ENCODE measurements at places on chromosomes 7 and 10.

- no peak for DNase-seq
Observed at GRCh38 chr7:94344826-94345225, 49.9 kb upstream of the COL1A2 start.

DNA sequence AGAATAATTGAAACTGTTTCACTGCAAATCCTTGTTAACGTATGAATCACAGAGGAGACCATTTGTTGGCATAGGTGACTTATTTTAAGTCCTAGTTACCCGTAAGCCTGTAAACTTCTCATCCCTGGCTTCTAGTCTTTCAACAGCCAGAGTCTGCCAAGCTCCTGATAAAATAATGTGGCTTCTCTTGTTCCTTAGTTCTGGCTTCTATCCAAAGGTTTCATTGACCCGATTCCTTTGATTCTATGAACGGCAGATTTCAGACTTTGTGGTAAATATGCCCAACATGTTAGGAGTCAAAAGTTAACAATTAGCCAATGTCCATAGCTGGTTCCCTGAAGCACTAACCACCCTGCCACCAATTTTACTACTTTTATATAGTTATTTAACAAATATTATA lies 23.3 kb downstream of the DNAH11 start:
- DNase-seq, result no peak

- no peak for DNase-seq
Observed at GRCh38 chr7:82429408-82429807, 14.2 kb downstream of the CACNA2D1 start.

GRCh38 chr7:74097937-74098614 lies 14.5 kb downstream of the LIMK1 start:
- no peak for DNase-seq

DNA sequence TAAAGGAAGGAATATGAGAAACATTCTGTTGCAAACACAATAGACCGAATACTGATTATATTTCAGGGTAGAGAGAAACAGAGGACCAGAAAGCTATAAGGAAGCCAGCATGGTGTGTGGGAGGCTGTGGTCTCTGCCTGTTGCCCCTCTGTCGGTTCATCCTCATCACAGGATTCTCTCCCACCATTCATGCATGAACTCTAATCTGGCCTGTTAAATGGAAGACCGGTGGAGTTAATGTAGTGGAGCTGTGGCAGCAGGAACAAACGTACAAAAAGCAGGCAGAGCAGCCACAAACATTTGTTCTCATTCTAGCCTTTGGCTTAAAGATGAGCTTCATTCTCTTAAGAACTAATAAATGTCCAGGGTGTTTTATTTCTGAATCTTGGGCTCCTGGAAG lies 902.4 kb downstream of the LRMDA start:
- no peak for DNase-seq

- no peak for DNase-seq
Observed at GRCh38 chr10:75283078-75283670, 47.4 kb upstream of the COMTD1 start.

DNA sequence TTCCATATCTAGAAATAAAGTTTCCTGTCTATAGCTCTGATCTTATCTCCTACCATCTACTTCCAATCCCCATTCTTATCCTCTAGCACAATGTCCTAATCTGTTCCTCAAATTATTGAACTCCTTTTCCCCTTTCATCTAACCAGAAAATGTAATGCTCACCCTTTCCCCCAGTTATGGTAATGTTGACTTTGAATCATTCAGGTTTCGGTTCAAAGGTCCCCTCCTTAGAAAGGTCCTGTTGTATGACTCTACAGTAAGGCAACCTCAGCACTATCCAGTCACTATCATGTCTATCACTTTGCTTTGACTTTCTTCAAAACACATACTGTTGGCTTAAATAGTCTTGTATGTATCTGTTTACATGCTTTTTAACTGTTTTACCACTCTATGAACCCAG lies 264.2 kb upstream of the PCDH15 start:
- no peak for DNase-seq

DNA sequence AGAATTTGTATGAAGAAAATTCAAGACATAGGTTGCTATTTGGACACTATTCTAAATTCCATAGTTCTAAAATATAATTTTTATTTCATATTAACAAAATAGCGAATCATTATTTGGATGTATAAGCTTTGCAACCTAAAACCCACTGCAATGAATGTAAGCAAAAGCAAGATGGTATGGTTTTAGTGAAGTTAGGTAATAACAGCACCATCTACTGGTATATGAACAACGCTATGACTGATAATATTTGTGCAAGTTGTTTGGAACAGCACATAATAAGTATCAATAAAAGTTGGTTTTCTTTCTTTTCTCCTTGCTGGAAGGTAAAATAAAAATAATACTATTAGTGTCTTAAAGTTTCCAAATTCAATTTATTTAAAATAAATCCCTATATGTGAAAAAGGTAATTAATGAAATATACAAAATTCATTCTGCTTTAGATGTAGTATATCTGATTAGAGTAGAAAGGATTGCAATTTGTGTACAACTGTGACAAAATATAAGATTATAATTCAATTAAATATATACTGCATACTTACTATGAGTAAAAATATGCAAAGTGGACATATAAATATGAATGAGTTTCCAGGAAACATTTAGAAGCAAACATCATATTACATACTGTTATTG lies 79.0 kb upstream of the LSM8 start:
- DNase-seq, result no peak
